ENCODE measurements at places on chromosomes 4 and X.

DNA sequence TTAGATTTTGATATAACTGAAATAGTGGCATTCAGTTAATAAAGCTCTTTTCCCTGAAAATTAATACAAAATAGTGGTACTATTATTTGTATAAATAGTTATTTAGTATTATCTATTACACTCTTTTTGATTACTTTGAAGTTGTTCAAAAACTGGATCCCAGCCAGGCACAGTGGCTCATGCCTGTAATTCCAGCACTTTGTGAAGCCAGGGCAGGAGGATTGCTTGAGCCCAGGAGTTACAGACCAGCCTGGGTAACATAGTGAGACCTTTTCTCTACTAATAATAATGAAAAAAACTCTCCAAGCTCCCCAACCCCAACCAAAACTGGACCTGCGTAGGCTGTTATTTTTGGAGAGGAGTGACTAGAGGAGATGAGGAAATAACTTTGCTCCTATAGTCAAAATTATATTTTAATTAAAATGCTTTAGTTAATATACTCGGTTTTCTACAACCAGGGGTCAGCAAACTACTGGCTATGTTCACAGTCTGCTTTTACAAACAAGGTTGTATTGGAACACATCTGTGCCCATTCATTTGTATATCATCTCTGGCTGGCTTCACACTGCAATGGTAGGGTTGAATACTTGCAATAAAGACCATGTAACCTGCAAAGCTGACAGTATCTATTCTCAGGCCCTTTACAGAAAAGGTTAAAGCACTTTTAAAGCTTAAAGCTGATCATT lies 27.6 kb downstream of the GUCY1A1 start:
- no peak for DNase-seq

GRCh38 chrX:120781403-120781802 lies 94.3 kb downstream of the CT47B1 start:
- DNase-seq, result no peak

- no peak for DNase-seq
These were observed 71.0 kb upstream of the UGT8 start for GRCh38 chr4:114527637-114528036.

DNA sequence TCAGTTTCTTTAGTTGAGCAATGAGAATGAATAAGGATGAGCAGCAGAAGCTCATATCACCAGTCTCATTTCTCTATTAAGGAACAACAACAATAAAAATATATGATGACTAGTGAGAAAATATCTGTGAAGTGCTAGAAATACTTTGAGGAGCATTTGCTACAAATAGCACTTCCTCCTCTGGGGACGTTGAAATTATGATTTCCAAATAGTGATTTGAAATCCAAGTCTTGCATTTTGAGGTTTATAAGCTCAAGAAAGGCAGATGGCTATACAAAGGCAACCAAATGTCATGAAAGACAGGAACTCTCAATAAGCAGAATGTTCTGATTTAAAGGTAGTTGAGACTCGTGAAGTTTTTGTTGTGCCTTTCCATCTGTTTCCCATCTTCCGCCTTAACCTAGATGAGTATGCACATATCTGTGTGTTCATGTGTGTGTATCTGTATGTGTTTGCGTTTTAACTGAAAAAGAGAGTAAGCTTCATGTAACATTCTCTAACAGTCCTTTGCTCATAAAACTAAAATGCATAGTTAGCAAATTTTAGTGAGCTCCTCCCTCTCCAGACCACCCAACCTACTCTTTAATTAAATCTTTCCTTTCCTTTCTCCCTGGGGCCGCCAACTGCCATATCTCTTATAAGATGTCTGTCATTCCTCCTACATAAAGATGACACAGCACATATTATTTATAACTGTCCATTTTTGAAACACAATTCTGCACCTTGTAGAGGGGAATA lies 222.6 kb upstream of the RASGEF1B start:
- no peak for DNase-seq

DNA sequence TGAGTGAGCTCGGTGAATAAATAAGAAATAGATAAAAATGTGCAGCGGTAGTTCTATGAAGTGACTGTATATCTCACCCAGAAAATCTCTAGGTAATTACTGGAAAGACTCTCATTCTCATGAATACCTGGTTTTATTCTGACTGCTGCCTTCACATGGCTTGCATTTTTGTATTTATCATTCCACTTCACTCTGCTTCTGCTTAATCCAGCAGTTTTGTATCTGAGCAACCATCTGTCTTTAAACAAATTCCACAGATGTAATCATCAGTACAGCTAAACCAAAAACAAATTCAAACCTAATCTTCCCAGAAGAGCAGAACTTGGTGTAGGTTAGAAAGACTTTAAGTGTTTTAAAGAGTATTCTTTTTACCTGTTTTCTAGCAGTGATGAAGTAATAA lies 11.2 kb upstream of the ALB start:
- no peak for DNase-seq

DNA sequence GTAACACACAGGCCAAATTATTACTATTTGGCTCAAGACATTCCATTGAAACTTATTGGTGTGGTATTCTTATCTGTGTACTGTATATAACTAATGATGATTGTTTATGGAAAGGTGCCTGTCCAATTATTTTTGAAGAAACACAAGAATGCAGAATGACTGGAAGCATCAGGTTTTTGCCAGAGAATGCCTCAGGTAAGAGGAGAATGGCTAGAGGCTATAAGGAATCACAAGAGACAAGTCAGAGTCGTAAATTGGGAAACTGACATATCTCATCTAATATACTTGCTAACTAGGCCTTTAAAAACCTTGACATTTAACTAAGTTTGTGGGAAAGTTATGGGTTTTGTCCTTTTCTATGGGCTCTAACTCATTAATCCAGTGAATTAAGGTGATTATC lies 69.3 kb upstream of the TTC29 start:
- DNase-seq, result no peak

- DNase-seq, result peak; percentile 31
These were observed 22.4 kb upstream of the CLTRN start for GRCh38 chrX:15686818-15687685.

DNA sequence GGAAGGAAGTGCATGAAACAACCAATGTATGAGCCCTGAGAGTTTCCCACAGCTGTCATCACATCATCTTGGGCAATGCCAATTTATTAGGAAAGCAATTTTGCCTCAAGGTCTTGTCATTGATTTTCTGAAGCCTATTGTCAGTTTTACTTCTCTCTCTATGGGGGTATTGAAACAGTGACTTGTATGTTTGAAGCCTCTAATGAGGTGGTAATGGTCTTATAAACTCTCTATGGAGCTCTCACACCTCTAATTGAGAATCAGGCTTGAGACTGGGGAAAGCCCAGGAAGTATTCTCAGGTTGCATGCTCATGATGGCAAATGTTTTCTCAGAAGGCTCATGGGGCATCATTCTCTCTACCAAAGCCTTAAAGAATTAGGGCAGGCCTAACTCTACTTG lies 308.2 kb upstream of the EMCN start:
- DNase-seq, result no peak

GRCh38 chrX:13469963-13470684 lies 99.3 kb upstream of the EGFL6 start:
- DNase-seq, result no peak

GRCh38 chrX:8083286-8083685 lies 87.8 kb downstream of the VCX2 start:
- DNase-seq, result no peak

DNA sequence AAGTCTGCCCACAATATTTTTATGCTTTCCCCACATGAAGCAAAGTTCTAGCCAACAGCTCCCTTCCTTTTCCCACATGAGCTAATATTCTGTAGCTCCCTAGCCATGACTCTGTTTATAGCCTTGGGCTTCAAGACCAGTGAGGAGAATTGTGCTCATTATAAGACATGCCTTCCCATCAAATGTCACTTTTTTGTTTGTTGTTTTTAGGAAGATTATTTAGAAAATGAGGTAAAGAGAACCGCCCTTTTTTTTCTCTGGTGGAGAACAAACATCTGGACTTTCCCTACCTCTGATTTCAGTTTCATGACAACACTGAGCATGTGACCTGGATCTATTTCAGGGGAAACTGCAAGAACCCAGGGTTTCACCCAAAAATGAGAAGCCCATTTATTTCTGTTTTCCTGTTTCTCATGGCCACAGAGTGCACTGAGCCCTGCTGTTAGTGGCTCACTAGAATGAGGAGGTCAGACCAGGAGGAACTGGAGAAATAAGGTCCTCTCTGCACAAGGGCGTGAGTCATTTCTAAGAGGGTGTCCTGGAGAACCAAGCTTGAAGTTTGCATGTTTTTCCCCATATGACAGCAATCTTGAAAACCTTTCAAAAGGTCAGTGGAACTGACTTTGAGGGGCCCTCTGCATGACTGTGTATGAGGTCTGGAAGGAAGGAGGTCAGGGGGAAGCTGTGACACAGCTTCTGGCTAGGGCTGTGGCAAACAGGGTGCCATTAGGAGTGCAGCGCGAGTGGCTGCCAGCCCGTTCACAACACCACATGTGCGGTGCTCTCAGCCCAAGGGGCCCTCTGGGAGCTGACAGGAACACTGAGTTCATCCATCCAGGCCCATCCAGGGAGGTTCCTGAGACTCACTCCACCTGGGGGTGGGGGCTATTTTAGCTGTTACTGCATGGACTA lies 55.2 kb downstream of the CHST7 start:
- DNase-seq, result no peak

- peak; percentile 4 for DNase-seq
These were observed 16.2 kb downstream of the AWAT2 start for GRCh38 chrX:70033348-70034051.

DNA sequence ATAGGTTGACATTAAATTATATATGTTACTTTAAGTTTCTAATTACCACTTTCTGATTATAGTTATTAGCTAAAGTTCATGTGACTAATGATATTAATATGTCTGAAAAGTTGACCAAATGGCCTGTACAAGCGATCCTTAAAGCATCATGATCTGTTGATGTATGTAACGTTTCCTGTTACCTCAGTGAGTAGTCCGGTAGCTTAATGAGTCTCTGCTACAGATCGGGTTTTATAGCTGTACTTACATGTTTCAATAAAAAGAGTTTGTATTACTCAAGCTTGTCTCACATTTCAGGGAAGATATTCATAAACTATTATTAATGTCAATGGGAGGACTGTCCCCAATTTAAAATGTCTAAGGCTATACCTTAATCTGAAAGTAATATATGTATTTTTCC lies 246.3 kb downstream of the PPP3CA start:
- DNase-seq, result no peak

DNA sequence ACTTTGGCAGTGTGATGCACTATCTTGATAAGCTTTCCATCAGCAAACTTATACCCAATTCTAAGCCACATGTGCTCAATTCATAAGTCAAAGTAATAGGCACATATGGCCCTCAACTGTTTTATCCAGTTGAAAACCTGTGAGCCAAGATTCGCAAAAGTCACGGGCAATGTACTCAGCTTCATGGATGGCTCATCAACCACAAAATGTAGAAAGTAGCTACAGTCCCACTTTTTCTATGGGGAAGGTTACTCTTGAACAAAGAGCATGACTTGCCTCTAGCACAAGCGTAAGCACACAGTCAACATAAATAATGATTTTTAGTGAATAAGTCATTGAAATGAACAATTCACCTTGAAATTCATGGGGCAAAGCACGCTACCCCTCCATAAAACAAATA lies 25.1 kb upstream of the DDX53 start:
- DNase-seq, result no peak

- DNase-seq, result no peak
These were observed 156.6 kb downstream of the FHIP1A start for GRCh38 chr4:151565583-151565982.

- DNase-seq, result no peak
These were observed 26.7 kb upstream of the SLC10A7 start for GRCh38 chr4:146548443-146548842.

- no peak for DNase-seq
These were observed 644.4 kb downstream of the STPG2 start for GRCh38 chr4:97498875-97499274.

DNA sequence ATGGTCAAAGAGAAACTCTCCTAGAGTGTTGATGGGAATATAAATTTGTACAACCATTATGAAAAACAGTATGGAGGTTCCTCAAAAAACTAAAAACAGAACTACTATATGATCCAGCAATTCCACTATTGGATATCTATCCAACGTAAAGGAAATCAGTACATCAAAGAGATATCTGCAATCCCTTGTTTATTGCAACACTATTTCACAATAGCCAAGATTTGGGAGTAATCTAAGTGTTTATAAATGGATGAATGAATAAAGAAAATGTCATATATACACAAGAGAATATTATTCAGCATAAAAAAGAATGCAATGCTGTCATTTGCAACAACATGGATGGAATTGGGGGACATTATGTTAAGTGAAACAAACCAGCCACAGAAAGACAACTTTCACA lies 1118.1 kb upstream of the PRKX start:
- DNase-seq, result no peak

GRCh38 chr4:96983830-96984229 lies 1143.9 kb downstream of the PDHA2 start:
- no peak for DNase-seq

DNA sequence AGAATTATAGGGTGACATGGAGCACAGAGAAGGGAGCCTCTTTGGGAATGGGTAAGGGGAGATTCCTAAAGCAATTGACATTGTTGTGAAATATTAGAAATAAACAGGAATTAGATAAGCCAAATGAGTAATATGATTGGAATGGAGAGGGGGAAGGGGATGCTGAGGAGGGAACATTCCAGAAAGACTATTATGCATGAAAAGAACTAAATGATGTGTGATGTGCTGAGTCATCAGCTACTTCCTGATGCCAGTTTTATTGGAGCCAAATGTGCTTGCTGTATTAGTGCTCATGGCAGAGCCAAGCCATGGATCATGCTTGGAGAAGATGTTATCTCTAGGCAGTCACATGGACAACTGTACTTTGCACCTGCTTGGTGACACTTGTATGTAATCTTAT lies 189.0 kb upstream of the HCCS start:
- no peak for DNase-seq

GRCh38 chrX:361231-362145 lies 25.2 kb downstream of the PPP2R3B start:
- no peak for DNase-seq

- DNase-seq, result no peak
These were observed 631.9 kb downstream of the ADGRL3 start for GRCh38 chr4:61831987-61832386.

DNA sequence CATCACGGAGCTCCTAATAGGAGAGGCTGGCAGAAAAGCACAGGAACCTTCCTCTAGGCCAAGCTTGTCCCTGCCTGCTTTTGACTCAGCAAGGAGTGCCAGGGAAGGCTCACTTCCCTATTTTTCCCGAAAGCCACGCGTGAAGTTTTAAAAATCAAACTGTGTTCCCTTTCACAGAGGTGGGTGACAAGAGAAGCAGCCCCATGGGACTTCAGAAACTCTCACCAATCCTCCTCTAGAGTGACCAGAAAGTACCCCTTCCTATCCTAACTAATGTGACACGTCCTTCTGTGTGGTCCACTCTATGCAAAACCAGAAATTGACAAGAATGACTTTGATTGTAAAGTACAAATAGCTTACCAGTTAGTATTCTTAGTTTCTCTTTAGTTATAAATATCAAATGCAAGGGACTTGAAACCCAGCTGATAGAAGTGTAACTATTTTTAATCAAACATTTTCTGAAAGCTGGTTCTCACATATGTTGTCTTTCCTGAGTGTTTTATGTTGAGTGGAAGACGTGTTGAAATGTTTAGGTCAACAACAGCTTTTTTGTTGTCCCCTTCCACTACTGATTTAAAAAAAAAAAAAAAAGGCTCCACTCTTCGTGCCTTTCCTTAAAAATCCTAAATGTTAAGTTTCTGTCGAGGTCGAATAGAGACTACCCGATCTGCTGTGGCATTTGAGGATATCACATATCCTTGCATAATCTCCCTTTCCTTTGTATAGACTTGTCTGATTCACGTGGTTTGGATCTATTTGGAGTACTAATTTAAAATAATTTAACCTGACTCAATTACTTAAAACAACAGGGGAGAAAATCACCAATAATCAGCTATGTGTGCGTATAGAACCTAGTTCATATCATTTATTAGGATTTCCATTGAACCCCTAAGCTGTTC lies 42.1 kb downstream of the NFKB1 start:
- no peak for DNase-seq
